Hippocampal formation (tissue), 2 donors: ENCODE measurements at places on chromosomes 2 and 18.

DNA sequence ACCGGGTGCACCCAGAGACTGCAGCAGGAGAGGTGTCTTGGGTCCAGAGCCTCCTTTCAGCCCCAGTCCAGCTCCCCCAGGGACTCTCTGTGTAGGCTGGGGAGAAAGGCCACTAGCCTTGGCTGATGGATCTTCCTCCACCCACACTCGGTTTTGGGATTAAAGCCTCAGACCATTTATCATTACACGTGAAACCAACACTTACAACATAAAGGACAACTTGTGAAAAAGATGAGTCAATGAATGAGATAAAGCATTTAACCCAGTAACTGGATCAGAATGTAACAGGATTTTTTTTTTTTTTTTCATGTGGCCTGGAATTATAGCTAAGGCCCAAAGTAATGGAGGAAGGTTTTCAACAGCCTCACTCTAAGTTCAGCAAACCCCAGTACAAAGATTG, 32.1 kb downstream of the NAT8 start:
- no peak for DNase-seq

GRCh38 chr2:144254342-144255235, 265.3 kb downstream of the ZEB2 start:
- no peak for DNase-seq

DNA sequence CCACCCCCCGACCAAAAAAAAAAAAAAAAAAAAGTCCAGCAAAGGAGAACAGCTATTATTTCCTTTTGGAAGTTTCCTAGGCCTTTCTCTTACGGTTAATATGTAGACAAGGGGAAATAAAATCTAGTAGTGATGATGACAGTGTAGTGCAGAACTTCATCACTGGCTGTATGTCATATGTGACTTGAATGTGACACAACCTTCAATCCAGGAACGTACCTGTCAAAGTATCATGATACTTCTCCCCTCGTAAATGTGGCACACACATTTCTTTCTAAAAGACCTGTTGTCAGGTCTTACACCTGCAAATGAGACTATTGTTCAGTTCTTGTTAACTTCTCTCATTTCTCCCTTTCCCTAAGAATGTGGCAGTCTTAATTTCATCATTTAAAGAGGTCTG, 173.5 kb downstream of the PRPF40A start:
- DNase-seq, result no peak

DNA sequence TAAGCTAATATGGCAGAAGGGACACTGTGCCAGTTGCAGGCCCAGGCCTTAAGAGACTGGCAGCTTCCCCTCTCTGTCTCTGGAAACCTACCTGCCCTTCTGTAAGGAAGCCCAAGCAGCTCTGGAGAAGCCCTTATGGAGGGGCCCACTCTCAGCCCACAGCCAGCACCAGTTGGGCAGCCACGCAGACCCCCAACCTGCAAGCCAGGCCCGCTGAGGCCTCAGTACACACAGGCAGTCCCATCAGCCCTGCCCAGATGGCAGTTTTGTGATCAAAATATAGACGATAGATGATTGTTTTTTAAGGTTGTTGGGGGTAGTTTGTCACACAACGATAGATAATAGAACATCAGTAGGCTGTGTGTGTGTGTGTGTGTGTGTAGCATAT, 36.8 kb upstream of the ALPP start:
- DNase-seq, result no peak

- DNase-seq, result no peak
These were observed 9.2 kb downstream of the SEPTIN10 start for GRCh38 chr2:109604597-109604996.

GRCh38 chr18:21040466-21040865, 71.1 kb downstream of the ROCK1 start:
- no peak for DNase-seq

DNA sequence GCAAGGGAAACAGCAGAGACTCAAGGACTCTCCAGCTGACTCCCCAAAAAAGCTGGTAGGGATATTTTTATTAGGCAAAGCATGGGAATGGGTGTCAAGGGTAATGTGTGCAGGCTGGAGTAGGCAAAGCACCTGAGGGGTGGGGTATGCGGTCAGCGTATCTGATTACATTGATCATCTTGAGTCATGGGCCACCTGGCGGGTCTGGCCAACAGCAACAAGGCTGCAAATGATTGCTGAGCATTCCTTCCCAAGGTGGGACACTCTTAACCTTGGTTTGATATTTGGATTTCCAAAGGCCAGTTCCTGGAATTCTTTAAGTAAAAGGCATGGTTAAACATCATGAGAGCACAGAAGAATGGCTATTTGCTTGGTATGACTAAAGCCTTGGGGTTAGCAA, 32.6 kb upstream of the CCBE1 start:
- no peak for DNase-seq

DNA sequence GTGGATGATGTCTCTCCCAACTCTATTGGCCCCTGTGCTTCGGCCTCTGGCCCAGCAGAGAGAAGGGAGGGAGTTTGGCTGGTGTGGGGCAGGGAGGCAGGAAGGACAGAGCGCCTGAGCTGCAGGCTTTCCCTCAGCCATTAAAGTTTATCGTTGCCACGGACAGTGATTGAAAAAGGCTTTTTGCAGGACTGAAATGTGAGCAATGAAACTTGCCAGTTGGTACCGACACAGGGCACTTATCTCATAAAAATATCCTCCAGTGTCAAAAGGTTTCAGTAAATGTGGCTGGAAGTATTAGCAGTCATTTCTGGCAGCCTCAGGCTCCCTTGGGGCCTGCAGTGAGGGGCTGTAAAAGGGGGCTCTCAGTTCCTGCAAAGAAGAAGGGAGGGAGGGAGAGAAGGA, 169.2 kb downstream of the GLI2 start:
- no peak for DNase-seq

GRCh38 chr2:88199912-88200682, 30.0 kb downstream of the THNSL2 start:
- DNase-seq, result no peak

- no peak for DNase-seq
These were observed 323.9 kb upstream of the TFPI start for GRCh38 chr2:187878112-187878511.

GRCh38 chr2:11303290-11304013, 41.0 kb downstream of the ROCK2 start:
- DNase-seq, result no peak

DNA sequence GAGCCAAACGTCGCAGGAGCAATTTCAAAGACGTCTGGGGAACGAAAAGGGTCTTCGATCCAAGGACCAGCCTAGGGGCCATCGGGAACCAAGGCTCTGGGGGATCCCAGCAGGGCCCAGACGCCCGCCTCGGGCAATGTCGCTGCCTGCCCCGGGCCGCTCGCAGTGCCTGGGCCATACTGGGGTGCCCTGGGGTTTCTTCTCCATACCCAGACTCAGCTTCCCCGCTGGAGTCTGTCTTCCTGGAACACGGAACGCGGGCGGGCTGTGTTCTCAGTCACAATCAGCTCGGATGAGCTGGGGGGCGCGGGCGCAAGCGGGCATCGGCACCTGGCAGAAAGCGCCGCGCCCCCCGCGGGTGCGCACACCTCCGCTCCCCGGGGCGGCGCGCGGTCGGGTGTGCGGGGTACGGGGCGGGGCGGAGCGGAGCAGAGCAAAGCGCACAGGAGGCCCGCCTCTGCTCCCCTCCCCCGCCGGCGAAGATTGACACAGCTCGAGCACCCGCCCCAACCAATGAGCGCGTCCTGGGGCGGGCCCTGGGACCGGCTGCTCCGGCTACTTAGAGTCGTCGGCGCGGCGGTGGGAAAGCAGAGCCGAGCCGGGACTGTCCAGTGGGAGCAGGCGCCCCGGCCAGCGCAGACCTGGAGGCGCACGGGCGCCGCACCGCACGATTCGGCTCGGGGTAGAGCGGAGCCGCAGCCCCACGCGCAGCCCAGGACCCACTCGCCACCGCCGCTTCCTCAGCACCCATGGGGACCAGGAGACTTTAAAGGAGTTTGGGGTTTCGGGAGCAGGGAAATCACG, at the start of gene LRATD1:
Gene LRATD1, plus strand, starts transcription at position 585 of the 804 bp plus-strand sequence. CDS start 1,263 bp downstream, outside the sequence.
- DNase-seq, result peak; percentile 70

DNA sequence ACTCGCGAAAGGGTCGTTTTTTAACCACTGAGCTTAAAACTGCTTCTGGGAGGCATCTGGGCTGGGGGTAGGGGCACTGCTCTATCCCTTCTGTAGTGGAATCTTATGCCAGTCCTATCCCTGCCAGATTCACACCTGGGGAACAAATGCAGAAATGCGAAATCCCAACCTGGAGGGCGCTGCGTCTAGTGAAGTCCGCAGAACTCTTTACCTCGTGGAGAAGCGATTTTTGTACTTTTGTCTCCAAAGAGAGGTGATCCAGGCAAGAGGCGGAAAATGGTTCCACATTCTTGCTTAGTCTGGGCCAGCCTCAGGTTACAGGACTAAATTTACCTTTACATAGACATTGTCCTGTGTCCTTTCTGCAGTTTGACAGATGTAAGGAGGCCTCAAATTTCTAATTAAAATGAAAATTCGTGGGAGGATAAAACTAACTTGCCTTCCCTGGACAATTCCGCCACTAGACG, 10.4 kb downstream of the TBR1 start:
- no peak for DNase-seq

DNA sequence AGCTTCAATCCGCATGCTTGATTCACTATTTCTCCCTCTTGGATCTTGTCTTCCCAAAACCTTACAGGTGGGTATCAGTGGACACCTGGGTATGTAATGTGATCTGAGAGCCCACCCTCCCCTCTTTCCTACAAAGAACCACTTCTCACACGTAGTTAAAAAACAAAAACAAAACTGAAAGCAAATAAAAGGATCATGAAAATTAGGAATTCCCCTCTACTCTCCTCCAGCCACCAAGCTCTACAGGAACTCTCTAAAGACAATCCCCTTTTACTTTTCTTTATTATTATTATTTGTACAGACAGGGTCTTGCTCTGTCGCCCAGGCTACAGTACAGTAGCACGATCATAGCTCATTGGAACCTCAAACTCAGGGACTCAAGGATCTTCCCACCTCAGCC, 40.8 kb upstream of the MYO1B start:
- no peak for DNase-seq

GRCh38 chr2:106054880-106055655, 139.0 kb downstream of the UXS1 start:
- DNase-seq, result no peak

DNA sequence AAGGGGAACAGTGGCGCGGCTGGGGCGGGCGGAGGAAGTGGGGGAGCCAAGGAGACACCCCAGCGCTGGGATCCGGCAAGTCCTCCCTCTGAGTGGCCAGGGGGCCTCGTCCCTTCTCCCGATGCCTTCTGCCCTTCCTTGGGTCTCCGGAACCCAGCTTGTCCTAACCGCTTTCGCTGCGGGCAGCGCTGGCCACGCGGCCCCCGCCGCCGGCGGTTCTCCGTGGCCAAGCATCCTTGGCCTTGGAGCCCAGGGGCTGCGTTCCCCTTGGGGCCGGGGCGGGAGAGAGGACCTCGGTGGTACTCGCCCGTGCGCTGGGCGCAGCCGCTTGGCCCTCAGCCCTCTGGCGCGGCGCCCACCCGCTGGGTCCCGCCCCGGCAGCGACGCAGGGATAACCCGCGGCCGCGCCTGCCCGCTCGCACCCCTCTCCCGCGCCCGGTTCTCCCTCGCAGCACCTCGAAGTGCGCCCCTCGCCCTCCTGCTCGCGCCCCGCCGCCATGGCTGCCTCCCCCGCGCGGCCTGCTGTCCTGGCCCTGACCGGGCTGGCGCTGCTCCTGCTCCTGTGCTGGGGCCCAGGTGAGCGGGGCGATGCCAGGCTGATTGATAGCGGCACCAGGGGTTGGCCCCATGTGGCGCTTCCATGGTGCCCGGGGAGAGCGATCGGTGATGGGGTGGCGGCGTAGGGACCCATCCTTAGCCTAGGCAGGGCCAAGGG, 128.7 kb downstream of the UXS1 start:
- no peak for DNase-seq

DNA sequence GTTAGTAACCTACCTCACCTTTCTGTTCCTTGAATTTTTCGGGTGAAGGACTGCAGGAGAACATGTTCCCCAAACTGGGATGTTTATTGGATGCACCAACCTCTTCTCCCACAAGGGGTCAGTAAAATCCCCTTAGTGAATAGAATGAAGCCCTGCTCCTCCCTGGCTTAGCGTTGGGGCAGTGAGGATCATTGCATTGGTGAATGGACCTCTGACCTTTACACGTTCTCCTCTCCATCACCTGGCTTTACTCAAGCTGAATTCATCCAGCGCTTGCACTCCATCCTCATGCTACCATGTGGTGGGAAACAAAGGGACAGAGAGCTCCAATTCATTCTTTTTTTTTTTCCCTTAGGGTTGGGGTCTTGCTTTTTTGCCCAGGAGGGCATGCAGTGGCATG, 157.2 kb downstream of the MIB1 start:
- DNase-seq, result peak; percentile 2

DNA sequence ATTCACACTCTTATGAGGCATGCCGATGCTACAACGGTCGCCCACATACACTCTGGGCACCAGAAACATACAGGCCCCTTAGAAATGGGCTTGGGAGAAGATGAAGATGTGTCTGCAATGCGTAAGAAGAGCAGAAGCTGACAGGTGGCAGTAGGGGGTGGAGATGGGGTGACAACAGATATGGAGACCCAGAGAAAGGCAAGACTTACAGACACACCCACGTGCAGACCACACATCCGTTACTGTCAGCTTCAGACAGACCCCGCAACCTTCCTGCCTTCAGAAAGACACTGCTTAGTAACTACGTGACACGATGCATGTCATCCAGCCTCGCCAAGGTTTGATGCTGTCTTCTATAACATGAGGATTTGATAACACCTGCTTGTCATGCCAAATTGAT, 89.5 kb downstream of the ZFP36L2 start:
- no peak for DNase-seq

- DNase-seq, result no peak
These were observed 111.5 kb downstream of the MDH1 start for GRCh38 chr2:63700271-63700670.
